Right lobe of liver (tissue), 6 donors: ENCODE measurements at places on chromosomes 13 and 19.

- peak; percentile 62 for DNase-seq
Measured at GRCh38 chr19:8391198-8392016, 1.2 kb downstream of the RAB11B start.

- no peak for DNase-seq
Measured at GRCh38 chr13:24802074-24802473, 38.1 kb downstream of the RNF17 start.

GRCh38 chr19:29367791-29368222, 154.9 kb upstream of the UQCRFS1 start:
- no peak for DNase-seq

- DNase-seq, result peak; percentile 7
Measured at GRCh38 chr19:44645407-44646048, 1.8 kb downstream of the PVR start.

GRCh38 chr13:37560526-37560925, 38.0 kb downstream of the POSTN start:
- no peak for DNase-seq

GRCh38 chr13:97321101-97321500, 99.0 kb downstream of the MBNL2 start:
- DNase-seq, result no peak

- DNase-seq, result no peak
Measured at GRCh38 chr13:82330499-82330898, 1551.8 kb downstream of the SLITRK1 start.

GRCh38 chr19:30559446-30559845, 187.3 kb downstream of the ZNF536 start:
- no peak for DNase-seq

- DNase-seq, result no peak
Measured at GRCh38 chr19:10013834-10014618, 743 bp downstream of the RDH8 start.

DNA sequence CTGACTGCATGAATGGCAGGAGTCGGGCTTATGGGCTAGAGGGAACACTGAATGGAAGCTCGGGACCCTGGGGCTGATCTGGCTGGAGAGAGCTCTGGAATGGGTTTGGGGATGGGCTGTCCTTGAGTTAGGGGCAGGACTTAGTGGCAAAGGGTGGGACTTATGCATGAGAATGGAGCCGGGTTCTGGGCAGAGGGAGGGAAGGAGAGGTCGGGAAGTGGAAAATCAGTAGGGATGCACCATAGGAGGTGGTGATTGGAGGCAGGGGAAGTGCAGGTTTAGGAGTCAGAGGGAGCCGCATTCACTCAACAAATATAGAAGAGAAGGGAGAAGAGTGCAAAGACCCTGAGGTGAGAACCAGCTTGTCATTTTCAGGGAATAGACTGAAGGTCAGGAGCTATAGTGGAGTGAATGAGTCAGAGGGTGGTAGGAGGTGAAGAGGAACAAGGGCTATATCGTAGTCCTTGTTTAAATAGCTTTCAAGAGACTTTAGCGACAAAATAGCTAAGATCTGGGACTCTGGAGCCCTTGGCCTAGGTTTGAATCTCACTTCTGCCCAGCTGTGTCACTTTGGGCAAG, 748 bp downstream of the RAB4B start:
- DNase-seq, result no peak

GRCh38 chr19:39110263-39110967, 15.2 kb upstream of the PAK4 start:
- DNase-seq, result no peak

- no peak for DNase-seq
Measured at GRCh38 chr19:43430142-43430710, 15.5 kb downstream of the TEX101 start.

DNA sequence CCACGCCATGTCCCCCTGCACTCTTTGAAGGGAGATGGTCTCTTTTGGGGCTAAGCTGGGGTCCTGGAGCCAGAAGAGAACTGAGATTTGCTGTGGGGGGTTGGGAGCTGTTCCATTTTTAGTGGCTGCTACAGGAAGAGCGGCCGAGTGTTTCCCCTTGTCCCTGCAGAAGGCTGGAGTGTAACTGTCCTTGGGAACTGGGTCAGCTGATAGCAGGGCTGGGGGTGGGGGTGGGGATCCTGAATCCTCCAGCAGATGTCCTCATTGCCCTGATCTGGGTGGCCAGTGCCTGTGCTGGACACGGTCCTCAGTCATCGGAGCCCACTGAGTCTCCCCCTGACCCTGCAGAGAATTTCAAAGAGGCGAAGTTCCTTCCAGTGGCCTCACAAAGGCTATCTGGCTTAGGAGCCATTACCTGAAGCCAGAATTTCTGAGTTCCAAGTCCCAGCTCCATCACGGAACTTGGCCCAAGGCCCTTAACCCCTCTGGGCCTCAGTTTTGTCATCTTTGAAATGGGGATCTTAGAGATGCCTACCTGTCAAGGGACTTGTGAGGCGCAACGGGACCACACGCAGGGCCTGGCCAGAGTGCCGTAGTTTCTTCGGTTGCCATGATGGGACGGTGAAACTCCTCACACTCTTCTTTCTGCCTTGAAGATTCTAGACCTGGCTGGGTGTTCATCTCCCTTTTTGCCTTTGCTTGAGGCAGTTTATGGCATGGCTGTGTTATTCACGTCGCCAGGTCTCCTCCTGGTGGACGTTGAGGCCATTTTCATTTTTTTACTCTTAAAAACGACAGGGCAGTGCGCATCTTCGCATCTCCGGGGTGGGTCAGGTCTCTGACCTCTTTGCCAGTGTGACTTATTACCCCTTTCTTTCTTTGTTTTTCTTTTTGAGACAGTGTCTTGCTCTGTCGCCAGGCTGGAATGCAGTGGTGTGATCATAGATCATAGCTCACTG, 51.9 kb downstream of the DNM2 start:
- peak; percentile 81 for DNase-seq

GRCh38 chr19:10863107-10863717, 8.1 kb upstream of the CARM1 start:
- DNase-seq, result no peak

GRCh38 chr19:17073869-17074633, 1.2 kb downstream of the HAUS8 start:
- no peak for DNase-seq

DNA sequence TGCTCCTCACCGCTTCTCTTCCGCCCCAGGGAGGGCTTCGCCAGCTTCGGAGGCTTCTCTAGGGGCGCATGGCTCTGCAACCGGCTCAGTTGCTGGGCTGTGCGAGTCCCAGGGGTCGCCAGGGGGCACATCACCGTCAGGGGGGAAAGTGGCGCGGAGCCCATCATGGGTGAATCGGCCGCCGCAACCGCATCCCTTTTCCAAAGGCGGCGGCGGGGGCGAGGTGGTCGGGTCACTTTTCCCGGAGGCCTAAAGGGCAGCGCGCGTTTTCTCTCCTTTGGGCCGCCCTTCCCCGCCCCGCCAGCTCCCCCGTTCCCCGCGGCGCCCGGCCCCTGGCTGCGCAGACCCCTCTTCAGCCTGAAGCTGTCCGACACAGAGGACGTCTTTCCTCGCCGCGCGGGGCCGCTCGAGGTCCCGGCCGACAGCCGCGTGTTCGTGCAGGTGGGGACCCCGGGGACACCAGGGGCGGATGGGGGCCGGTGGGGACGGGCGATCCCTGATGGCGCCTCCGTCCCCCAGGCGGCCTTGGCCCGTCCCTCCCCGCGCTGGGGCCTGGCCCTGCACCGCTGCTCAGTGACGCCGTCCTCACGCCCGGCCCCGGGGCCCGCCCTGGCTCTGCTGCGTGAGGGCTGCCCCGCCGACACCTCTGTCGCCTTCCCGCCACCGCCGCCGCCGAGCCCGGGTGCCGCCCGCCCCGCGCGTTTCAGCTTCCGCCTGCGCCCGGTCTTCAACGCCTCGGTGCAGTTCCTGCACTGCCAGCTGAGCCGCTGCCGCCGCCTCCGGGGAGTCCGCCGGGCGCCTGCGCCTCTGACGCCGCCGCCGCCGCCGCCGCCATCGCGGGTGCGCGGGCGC, 1.7 kb downstream of the TGFBR3L start:
- DNase-seq, result peak; percentile 41

DNA sequence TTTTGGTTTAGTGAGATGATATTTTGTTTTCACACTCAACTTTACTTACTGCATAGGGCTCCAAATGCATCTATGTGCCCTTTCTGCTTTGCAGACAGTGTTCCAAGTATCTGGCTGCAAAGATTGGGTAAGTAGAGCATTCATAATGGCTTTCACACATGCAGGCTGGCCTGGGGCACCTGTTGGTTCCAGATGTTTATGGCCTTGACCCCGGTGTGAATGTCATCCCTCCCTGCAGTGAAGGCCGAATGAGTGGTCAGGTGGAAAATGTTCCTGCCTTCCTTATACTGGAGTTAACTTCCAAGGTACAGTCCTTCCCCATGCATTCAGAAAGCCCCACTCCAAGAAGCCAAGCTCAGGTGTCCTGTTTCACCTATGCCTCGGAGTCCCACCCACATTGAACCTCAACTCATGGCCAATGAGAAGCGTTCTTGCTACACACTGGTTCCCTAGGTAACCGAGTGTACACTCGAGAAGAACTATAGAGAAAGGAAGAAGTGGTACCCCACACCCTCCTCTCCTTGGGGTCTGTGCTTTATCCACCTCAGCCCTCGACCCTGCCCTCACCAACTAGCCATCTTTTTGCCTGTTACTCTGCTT, 23.0 kb upstream of the ZNF536 start:
- DNase-seq, result no peak

GRCh38 chr13:95217920-95218830, 83.1 kb downstream of the ABCC4 start:
- no peak for DNase-seq

GRCh38 chr19:35751839-35752745, 3.7 kb downstream of the LIN37 start:
- DNase-seq, result no peak

DNA sequence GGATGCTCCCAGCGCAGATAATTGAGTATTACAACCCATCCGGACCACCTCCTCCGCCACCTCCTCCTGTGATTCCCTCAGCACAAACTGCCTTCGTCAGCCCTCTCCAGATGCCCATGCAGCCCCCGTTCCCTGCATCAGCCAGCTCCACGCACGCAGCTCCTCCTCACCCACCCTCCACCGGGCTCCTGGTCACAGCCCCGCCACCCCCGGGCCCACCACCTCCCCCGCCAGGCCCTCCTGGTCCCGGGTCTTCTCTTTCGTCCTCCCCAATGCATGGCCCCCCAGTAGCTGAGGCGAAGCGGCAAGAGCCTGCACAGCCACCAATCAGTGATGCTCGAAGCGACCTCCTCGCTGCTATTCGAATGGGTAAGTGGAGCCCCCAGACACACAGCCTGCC, 78.0 kb downstream of the GPR12 start:
- no peak for DNase-seq

- no peak for DNase-seq
Measured at GRCh38 chr13:50682966-50683365, 160.5 kb downstream of the DLEU7 start.

GRCh38 chr13:75079226-75079625, 402.7 kb downstream of the TBC1D4 start:
- no peak for DNase-seq

- no peak for DNase-seq
Measured at GRCh38 chr19:18233224-18233825, 7.1 kb upstream of the PDE4C start.

GRCh38 chr13:101262306-101262705, 154.0 kb downstream of the NALCN start:
- DNase-seq, result no peak

DNA sequence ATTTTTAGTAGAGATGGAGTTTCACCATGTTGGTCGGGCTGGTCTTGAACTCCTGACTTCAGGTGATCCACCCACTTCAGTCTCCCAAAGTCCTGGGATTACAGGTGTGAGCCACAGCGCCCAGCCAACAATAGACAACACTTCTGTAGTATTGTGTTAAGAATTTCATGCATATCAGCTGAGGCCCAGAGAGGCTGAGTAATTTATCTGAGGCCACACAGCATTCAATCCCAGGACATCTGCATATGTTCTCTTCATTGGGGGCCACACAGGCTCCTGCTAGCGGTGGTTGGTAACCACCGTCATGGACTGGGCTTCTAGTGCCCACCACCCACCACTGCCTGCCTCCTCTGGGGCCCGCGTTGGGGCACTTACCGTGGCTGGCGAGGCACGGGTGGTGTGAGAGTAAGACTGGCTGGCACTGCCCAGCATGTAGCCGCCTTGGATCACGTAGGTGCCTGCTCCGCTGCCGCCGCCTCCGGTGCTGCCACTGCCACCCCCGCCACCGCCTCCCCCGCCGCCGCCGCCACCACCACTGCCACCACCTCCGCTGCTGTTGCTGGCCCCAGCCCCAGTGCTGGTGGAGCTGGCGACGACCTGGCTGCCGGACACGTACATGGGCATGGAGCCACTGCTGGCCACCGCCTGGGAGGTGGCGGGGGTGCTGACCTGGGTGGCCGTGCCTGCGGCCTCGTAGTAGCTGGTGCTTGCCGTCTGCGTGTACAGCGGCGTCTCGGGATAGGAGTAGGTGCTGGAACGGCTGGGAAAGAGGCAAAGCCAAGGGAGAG, 20.3 kb downstream of the DCAF15 start:
- DNase-seq, result no peak

DNA sequence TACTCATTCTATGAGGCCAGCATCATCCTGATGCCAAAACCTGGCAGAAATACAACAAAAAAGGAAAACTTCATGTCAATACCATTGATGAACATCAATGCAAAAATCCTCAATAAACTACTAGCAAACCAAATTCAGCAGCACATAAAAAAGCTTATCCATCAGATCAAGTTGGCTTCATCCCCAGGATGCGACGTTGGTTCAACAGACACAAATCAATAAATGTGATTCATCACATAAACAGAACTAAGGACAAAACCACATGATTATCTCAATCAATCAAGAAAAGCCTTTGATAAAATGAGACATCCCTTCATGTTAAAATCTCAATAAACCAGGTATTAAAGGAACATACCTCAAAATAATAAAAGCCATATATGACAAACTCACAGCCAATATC, 134.3 kb downstream of the UGGT2 start:
- no peak for DNase-seq

- DNase-seq, result no peak
Measured at GRCh38 chr13:47251771-47252170, 354.9 kb upstream of the HTR2A start.

- DNase-seq, result no peak
Measured at GRCh38 chr19:58058467-58058866, 615 bp upstream of the ZNF135 start.

GRCh38 chr19:52211926-52212571, 22.2 kb downstream of the PPP2R1A start:
- no peak for DNase-seq

GRCh38 chr13:36261011-36261410, 36.6 kb downstream of the CCDC169 start:
- no peak for DNase-seq

DNA sequence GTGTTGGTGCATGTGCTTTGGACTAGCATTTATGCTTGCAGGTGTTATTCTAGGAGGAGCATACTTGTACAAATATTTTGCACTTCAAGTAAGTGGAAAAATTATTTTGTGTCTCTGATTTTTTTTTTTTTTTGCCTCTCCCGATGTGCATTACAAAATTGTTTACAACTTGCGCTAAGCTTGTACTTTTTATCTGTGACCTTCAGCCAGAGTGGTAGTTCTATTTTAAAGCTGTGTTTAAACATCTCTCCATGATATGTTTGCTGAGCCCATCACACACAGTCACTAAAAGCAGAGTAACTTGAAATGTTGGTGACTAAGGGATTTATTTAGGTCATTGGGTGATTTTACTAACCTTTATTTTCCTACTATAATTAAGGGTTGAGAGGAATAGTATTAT, 20.8 kb downstream of the ITM2B start:
- DNase-seq, result no peak

GRCh38 chr19:32032561-32032960, 312.8 kb upstream of the ZNF507 start:
- no peak for DNase-seq
